GM12878 (cell line): ENCODE measurements at places on chromosomes 7 and 10.

- DNase-seq = no peak
These were observed 3.5 kb upstream of the MYL10 start for GRCh38 chr7:101632641-101633040.

GRCh38 chr7:148264933-148265557 lies 325.5 kb upstream of the C7orf33 start:
- no peak for DNase-seq

DNA sequence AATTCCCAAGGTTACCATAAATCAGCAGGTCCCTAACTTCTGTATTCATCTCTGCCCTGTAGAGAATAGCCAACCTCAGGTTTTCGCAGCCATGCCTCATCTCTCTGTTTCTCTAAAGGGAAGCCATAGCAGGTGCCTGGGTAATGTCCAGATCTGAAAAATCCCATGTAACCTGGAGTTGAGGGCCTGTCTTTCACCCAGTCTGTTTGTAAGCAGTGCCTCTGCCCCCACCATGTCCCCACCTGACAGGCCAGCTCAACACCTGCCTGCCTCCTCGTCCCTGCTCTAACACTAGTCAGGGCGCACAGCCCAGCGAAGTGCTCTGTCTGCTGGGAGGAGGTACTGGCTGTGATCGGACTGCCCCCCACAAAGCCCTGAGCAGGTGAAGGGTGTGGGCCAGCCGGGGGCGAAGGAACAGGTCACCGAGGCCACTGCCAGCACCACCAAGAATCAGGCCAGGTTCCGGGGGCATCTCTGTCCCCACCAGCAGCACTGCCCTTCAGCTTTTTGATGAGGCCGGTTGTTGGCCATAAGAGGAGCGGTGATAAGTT lies 210.4 kb downstream of the MGMT start:
- DNase-seq = no peak

GRCh38 chr10:13161857-13162271 lies 506 bp downstream of the MCM10 start:
- no peak for DNase-seq

DNA sequence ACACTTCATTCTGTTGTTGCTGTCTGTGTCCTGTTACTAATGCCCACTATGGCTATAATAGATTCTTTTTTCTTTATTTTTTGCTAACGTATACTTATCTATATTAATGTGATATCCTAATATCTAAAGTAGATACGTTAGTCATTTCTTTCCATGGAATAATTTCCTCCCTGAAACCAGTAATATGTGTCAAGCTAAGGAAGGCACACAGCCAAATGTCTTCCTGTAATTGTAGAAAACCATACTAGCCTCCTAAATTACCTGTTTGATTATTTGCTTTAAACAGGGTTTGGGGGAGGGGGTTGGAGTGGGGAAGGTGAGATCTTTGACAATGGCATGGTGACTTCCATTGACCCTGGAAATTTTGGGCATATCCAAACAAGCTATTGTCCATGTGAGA lies 56.4 kb downstream of the THNSL1 start:
- no peak for DNase-seq
